Activated CD8-positive, alpha-beta T cell treated with anti-CD3 and anti-CD28 coated beads for 36 hours (primary cell): ENCODE measurements at places on chromosomes 4 and X. TPM values are rescaled to one million over a fixed set of nuclear protein-coding genes. Genes with fewer than 3 reads are reported as not detected.

DNA sequence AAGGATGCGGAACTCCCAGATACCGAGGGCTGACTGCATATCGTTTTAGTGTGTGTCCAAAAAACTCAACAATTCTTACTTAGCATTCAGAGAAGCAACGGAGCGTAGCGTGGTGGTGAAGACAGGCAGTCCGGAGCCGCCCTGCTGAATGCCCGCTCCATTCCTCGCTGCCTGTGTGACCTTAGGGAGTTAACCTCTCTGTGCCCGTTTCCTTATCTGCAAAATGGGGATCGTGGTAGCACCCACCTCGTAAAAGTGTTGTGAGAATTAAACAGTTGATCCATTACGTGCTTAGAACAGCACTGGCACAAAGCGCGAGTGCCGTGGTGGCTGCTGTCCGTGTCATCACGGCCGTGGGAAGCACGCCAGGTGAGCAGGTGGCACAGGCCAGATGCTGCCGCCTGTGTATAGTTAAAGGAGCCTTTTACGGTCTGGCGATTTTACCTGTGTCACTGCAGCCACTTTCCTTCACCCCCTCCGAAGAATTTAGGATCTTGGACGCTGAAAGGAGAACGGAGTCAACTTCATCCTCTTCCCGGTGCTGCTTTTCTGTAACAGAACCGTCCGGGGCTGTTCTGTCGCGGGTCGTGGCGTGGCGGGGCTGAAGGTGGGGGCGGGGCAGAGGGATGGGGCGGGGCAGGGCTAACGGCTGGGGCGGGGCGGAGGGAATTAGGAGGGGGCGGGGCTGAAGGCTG, 885 bp downstream of the CCDC110 start:
- peak overlapping the region; percentile 70 for H3K4me3 ChIP-seq
- peaks cover 16% of the 10 kb centered on the region for H3K27me3 ChIP-seq
- H3K36me3 ChIP-seq, result no peaks in the 10 kb centered on the region
- H3K4me1 ChIP-seq, result peaks cover 6% of the 10 kb centered on the region
- peak; percentile 47 for DNase-seq
- no peak overlapping the region for H3K27ac ChIP-seq

DNA sequence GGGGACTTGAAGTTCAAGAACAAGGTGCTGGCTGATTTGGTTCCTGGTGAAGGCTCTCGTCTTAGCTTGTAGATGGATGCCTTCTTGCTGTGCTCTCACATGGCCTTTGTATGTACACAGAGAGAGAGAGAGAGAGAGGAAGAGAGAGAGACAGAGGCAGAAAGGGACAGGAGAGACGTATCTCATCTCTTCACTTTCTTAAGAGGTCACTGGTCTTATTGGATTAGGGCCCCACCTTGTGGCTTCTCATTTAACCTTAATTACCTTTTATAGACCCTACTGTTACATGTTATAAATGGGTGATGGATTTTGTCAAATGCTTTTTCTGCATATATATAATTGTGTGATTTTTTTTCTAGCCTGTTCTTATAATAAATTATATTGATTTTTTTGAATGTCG, 1444.2 kb downstream of the ADGRL3 start:
- no peaks in the 10 kb centered on the region for H3K4me1 ChIP-seq
- no peak overlapping the region for H3K27ac ChIP-seq
- no peaks in the 10 kb centered on the region for H3K27me3 ChIP-seq
- H3K36me3 ChIP-seq, result no peaks in the 10 kb centered on the region
- peak; percentile 3 for DNase-seq

- no peaks in the 10 kb centered on the region for H3K27me3 ChIP-seq
- peaks cover 24% of the 10 kb centered on the region for H3K4me1 ChIP-seq
- no peak for DNase-seq
These were observed 1.7 kb upstream of the METTL14 start for GRCh38 chr4:118683513-118683912.

DNA sequence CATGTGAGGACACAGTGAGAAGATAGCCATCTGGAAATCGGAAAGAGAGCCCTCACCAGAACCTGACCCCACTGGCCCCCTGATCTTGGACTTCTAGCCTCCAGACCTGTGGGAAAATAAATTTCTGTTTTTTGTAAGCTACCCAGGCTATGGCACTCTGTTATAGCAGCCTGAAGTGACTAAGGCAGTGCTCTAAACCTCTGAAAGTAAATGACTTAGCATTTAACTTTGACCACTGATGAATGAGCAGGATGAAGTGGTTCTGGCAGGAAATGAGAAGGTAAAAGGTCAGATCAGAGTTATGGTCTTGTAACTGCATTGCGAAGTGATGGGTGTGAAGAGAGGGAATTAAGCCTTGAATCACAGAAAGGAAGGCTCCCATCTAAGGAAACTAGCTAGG, 17.0 kb downstream of the GPAT3 start:
- H3K27me3 ChIP-seq, result no peaks in the 10 kb centered on the region
- no peak overlapping the region for H3K4me3 ChIP-seq
- H3K4me1 ChIP-seq, result peaks cover 15% of the 10 kb centered on the region
- DNase-seq, result peak; percentile 6
- H3K36me3 ChIP-seq, result no peaks in the 10 kb centered on the region

- H3K4me3 ChIP-seq, result no peak overlapping the region
- H3K27me3 ChIP-seq, result peaks cover 38% of the 10 kb centered on the region
- H3K36me3 ChIP-seq, result no peaks in the 10 kb centered on the region
- no peak for DNase-seq
- peaks cover 16% of the 10 kb centered on the region for H3K4me1 ChIP-seq
These were observed 7.8 kb downstream of the CXXC4 start for GRCh38 chr4:104486716-104487504.

- no peaks in the 10 kb centered on the region for H3K27me3 ChIP-seq
- no peaks in the 10 kb centered on the region for H3K36me3 ChIP-seq
- DNase-seq, result no peak
- H3K27ac ChIP-seq, result no peak overlapping the region
- no peak overlapping the region for H3K4me3 ChIP-seq
- H3K4me1 ChIP-seq, result no peaks in the 10 kb centered on the region
These were observed 230.9 kb downstream of the IQCM start for GRCh38 chr4:149584722-149585121.

The SPP1 gene
- total RNA-seq, result not detected

The RBPJ gene
- 151 TPM for total RNA-seq

The SYNPO2 gene
- 0.13 TPM for total RNA-seq

The RRAGB gene
- 6.4 TPM for total RNA-seq

The STK26 gene
- 75.4 TPM for total RNA-seq
